ENCODE measurements at places on chromosomes 1 and 21. TPM values are rescaled to one million over a fixed set of nuclear protein-coding genes. Genes with fewer than 3 reads are reported as not detected.

FAM72D gene
- total RNA-seq = not detected

PGLYRP4 gene
- total RNA-seq = not detected

GPR3 gene
- 0.42 TPM for total RNA-seq

HSD17B7 gene
- total RNA-seq = 2.8 TPM

MRPS6 gene
- total RNA-seq = 33.9 TPM

LAD1 gene
- total RNA-seq = 3.7 TPM

E2F2 gene
- 0.04 TPM for total RNA-seq

KCNJ6 gene
- not detected for total RNA-seq

TRABD2B gene
- total RNA-seq = 1.1 TPM

TPM3 gene
- 345 TPM for total RNA-seq

NPHP4 gene
- total RNA-seq = 2.7 TPM

ADORA1 gene
- 5.1 TPM for total RNA-seq

LRRC39 gene
- total RNA-seq = 149 TPM

GNG4 gene
- 0.04 TPM for total RNA-seq

MMP23B gene
- 35.2 TPM for total RNA-seq

SH3BGR gene
- total RNA-seq = 161 TPM

SPATA45 gene
- not detected for total RNA-seq

C1orf87 gene
- not detected for total RNA-seq

HPCA gene
- total RNA-seq = not detected

OR2L3 gene
- not detected for total RNA-seq

GPR161 gene
- 2.6 TPM for total RNA-seq

MROH7 gene
- 7.2 TPM for total RNA-seq

CRP gene
- not detected for total RNA-seq

CLDN19 gene
- not detected for total RNA-seq

SGIP1 gene
- total RNA-seq = 3.0 TPM

PLEKHN1 gene
- 0.30 TPM for total RNA-seq

LY9 gene
- 1.4 TPM for total RNA-seq

CFHR1 gene
- not detected for total RNA-seq

HCRTR1 gene
- total RNA-seq = not detected

ZMYND12 gene
- total RNA-seq = 3.4 TPM

DMRTA2 gene
- total RNA-seq = not detected

UBL4B gene
- total RNA-seq = not detected

ERG gene
- 22.8 TPM for total RNA-seq

MYOG gene
- total RNA-seq = not detected

DEDD gene
- 25.1 TPM for total RNA-seq

SELL gene
- total RNA-seq = 1.4 TPM

Data from heart right ventricle (tissue), 16 donors.